EL (cell line): ENCODE measurements at places on chromosomes 7 and 10.

- DNase-seq: no peak
Observed at GRCh38 chr7:63376873-63377272, 621.8 kb upstream of the ZNF722 start.

DNA sequence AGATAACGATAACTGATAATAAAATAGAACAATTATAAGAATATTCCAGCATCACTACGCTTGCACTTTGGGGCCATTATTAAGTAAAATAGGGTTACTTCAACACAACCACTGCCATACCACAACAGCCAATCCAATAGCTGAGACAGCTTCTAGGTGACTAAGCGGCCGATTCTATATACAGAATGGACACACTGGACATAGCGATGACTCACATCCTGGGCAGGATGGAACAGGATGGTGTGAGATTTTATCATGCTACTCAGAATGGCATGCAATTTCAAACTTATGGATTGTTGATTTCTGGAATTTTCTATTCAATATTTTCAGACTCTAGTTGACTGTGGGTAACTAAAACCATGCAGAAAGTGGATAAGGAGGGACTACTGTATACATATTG lies 920.9 kb downstream of the LRMDA start:
- peak; percentile 96 for DNase-seq

DNA sequence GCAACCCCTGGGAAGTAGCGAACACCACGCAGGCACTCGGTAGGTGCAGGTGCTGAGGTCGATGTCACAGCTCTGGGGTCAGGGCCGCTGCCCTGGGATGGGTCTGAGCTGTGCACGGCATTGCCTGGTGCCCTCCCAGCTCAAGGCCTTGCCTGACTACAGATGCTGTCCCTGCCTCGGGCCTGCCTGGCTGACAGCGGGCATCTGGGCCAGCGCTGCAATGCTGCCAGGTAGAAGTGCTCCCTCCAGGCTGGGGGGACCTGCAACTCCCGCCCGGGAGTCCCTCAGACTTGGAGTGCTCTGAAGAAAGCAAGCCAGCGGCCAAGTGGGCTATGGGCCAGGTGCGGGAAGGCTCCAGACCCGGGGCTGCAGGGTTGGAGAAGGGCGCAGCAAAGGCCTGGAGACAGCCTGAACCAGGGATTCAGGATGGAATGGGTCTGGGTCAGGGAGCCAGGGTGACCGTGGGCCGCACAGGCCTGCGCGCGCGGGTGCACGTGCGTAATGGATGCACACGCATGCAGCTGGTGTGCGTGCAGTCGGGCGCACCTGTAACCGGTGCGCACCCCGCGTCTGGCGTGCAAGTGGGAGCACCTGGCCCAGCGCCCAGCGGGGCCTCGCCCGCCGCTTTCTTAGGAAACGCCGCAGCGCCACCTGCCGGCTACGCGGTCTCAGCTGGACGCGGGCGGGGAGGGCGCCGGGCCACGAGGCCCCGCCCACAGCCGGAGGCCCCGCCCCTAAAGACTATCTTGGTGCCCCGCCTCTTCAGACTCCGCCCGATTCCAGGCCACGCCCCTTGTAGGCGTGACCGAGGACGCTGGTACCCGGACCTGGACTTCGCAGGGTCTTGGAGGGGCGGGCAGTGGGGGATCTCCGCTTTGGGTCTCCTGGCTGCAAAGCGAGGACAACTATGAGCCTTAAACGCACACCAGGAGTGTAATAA lies 46.7 kb downstream of the MICALL2 start:
- DNase-seq: peak; percentile 72

DNA sequence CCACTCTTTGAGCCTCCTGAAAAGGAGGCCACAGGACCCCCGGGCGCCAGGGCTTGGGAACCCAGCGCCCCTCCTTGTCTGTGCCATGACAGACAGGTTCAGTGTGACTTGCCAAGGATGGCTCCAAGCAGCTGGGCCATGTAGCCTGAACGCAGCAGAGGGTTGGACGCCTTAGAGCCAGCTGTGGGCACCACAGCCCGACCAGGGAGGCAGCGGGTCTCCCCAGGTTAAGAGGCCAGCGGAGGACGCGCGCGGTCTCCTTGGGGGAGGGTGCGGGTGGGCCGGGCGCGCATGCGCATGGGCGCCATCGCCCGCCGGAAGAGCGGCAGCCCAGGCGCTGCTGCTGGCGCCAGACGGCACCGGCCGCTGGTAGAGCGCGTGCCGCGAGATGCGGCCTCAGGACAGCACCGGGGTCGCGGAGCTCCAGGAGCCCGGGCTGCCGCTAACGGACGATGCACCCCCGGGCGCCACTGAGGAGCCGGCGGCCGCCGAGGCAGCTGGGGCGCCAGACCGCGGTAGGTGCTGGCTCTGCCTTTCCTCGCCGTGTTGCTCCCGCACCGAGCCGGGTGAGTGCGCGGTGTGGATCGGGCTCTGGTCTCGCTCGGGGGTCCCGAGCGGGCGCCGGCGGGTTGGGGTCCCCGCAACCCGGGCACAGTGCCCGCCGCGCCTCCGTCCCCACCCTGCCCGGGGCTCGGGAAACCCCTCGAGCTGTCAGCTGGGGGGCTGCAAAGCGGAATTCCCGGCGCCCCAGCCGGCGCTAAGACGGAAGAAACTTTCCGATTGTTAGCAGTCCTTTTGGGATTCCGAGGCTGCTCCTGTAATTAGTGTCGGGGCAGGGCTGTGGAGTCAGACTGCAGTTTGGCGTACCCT lies at the start of gene SLC35G1:
TSS of gene SLC35G1 (plus strand) at position 333 of the 870 bp plus-strand sequence. CDS start at position 389, 56 bp downstream.
- DNase-seq: peak; percentile 73

DNA sequence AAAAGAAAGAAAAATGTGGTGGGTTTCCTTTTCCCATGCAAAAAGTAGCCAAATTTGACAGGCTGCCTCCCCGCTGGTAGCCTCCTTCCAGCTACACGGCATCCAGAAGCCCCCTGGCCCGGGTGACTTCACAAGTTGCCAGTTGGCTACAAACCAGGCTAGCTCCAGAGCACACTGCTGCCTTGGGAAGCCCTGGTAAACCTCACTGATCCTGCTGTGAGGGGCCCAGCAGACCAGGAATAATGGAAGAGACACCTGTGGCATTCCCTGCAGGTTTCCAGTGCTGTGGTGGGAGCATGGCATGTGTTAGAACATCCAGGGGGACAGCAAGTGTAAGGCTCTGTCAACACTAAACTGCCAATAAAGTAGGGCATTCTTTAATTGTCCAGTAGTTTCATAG lies 55.7 kb upstream of the TM9SF3 start:
- DNase-seq: no peak

GRCh38 chr10:100970914-100971811 lies 1.9 kb downstream of the SEMA4G start:
- DNase-seq: no peak

GRCh38 chr10:14259696-14260566 lies 70.8 kb downstream of the FRMD4A start:
- peak; percentile 78 for DNase-seq

GRCh38 chr10:35986756-35987502 lies 344.8 kb upstream of the FZD8 start:
- DNase-seq: no peak

- no peak for DNase-seq
Observed at GRCh38 chr7:77205706-77206105, 6.1 kb upstream of the FGL2 start.

DNA sequence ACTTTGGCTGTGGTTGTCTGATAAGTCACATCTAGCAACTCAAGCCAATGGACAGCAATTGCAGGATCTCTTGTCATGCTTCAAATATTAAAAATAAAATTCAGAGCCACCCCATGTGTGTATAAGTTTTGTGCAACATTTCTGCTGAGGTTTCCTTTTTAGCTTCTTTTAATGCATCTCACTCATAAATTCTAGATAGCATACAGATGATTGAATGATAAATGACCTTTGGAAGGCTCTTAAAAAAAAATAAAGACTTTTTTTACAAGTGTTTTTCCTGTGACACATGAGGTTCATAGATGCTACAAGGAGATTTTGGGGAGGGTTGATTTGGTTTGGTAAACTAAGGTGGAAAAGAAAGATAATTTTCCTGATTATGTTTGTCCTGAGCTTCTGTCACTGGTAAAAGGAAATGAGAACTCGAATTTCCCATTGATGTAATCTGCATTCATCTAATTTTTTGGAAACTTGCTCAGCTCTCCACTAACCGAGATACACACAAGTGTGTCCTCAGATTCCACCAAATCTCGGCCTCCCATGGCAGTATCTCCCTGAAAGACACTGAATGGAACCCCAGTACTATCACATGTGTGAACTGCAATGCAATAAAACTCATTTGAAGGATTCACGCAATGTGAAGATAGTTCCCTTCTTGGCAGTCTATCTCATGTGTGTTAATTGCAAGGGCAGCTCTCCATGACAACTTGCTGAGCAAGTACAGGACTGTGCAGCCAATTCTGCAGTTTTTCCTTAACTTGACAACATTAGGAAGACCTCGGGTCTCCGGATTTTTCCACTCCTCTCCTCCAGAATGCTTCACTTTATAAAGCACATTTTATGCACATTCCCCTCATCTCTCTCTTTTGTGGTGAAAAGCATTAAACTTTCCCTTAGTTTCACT lies 185.4 kb upstream of the PFKP start:
- no peak for DNase-seq

DNA sequence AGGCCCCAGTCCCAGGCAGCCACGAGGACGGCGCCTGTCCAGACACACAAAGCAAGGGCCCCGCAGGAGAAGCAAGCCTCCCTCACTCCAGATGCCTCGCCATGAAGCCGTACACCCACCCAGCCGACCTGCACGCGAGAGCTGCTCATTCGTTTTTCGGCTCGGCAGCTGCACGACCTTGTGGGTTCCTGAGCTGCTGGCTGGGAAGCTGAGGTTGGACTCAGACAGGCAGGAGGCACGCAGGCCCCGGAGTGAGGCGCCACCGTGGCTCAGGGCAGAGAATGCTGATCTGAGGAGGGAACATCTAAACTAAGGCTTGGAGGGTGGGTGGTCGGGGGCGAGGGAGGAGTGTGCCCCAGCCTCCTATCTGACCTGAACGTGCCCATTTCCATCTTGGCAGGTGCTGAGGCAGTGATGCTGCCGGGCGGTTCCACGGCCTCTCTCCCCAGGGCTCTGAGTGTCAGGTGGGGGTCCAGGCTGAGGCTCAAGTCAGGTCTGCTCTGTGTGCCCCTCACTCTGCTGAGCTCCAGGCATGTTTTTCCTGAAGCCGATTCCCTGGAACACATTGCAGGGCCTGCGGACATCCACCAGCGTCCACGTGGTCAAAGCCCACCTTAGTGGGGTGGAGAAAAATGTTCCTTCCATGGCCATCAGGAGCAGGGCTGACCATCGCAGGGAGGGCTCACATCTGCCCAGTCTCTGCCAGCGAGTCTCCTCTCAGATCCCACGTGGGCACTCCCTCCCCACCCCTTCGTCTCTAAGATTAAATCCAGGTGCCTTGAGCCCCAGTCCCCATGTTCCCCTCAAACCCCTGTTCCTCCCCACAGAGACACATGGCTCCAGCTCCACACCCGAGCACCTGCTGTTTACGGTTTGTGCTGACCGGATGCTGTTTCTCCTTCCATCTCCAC lies 28.1 kb upstream of the FAM20C start:
- DNase-seq: no peak

DNA sequence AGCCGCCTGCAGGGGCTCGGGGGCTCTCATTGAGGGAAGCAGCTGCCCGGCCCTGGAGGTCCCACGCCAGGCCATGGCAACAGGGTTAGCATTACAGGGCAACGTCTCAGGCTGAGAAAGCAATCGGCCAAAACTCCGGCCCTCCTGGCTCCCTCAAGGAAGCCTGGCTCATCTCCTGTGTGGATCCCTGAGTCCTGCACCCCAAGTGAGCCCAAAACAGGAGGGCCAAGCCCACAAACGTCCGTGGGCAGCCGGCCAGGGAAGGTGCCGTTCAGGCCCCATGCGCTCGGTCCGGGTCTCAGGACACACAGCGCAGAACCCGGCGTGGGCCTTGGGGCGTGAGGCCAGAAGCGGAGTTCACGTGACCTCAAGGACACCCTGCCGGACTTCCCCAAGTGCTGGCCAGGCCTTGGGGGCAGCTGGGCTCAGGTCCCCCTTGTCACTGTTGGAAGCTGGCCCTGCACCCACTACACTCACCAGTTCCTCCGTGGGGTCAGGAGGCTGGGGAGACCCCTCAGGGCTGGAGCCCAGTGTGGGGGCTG lies 8.0 kb upstream of the PWWP2B start:
- DNase-seq: peak; percentile 23

- DNase-seq: peak; percentile 74
Observed at GRCh38 chr7:24907311-24907886, 72.6 kb downstream of the OSBPL3 start.

GRCh38 chr7:143416565-143417149 lies 8.0 kb upstream of the EPHA1 start:
- peak; percentile 53 for DNase-seq

DNA sequence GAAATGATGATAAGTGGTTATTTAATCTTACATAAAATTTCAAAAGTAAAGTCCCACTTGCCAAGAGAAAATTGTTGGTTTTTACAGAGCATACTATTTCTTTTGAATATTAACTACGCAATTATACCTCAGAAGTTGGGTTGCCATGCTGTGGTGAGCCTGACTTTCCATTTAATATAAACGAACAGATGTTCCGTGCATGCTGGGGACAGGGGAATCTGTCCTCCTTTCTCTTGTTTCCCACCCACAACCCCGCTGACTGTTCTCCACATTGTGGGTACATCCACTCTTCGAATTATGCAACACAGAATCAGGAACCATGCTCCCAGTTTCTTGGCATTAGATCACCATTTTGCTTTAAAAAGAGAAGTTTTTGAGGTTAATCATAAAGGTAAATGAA lies 29.2 kb upstream of the RTKN2 start:
- DNase-seq: no peak

- no peak for DNase-seq
Observed at GRCh38 chr10:88471899-88472298, 111.2 kb downstream of the RNLS start.

DNA sequence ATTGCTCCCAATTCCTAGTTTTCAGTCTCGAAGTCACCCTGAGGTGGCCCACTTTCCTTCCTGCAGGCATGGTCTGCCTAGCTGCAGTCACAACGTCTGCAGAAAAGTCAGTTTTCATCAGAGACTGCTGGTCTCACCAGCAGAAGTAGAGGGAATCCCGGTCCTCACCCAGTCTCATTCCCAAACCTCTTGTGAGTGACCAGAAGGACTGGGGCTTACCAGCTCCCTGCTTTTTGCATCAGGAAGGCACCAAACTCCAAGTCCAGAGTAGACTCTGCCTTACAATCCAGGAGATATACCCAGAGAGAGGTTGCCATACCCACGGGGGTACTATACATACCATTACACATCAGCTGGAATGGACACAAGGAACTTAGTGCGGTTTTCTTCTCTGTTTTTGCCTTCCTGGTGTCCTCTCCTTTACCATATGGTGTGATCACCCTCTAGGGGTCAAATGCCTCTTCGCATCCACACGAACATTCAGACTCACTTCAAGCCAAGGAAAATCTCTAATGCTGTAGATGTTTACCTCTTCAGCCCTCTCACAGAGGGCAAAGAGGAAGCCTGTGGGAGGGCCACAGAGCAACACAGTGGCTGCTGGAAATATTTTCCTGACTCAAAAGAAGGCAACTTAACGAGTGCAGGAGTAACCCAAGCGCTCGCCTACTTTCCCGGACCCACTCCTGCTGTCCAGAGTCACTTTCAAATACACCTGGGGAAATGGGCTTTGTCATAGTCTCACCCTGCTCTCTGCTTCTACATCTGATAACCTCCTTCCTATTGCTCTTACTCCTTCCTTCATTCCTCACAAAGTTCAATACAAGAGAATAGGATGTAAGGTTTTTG lies 220.9 kb downstream of the C7orf25 start:
- DNase-seq: peak; percentile 46
